ENCODE measurements at places on chromosomes 12 and 14.
A peak's percentile ranks its signal among the peaks of the same experiment; 100 is the strongest.

GRCh38 chr14:90846511-90846910 lies 30.3 kb upstream of the TTC7B start:
- no peak for DNase-seq

- peak; percentile 42 for DNase-seq
These were observed 8.0 kb upstream of the ASB8 start for GRCh38 chr12:48165089-48165981.

DNA sequence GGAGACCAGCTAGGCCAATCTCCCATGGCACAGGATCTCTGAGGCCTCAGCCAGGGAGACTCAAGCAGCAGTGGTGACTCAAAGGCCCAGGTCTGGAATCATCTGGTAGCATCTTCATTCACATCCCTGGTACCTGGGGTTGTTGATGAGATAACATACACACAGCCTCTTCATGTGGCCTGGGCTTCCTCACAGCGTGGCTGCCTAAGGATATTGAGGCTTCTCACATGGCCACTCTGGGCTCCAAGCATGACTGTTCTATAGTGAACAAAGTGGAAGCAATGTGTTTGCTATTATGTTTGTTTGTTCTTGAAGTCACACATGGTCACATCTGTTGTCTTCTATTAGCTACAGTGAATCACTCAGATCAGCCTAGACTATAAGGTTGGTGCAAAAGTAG lies 584.1 kb downstream of the VRK1 start:
- DNase-seq = no peak

GRCh38 chr14:102830474-102831045 lies 53.3 kb downstream of the TRAF3 start:
- no peak for DNase-seq

GRCh38 chr12:116053479-116054200 lies 223.9 kb downstream of the MED13L start:
- peak; percentile 74 for DNase-seq

- DNase-seq = no peak
These were observed 64.4 kb downstream of the PPP1R36 start for GRCh38 chr14:64614166-64614565.

- DNase-seq = no peak
These were observed 82.1 kb upstream of the SSTR1 start for GRCh38 chr14:38125481-38126037.

DNA sequence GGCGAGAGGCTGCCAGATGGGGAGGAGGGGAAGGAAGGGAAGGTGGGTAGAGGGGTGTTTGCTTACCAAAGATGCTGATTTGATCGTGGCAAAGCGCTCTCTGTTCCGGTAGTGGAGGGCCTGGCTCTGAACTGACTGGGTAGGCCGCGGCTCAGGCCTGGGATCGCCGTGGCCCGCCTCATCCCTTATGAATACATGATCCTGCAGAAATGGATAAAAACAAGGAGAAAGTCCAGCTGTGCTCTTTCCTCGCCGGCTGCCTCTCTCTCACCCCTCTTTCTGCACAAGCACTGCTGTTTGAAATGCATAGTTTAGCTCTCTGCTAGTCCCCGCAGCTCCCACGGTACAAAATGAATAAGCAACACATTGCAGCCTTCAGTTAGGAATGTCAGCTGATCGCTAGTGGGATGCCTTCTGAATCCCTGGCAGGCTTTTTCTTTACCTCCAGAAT lies 53.8 kb downstream of the PEBP1 start:
- DNase-seq = no peak

DNA sequence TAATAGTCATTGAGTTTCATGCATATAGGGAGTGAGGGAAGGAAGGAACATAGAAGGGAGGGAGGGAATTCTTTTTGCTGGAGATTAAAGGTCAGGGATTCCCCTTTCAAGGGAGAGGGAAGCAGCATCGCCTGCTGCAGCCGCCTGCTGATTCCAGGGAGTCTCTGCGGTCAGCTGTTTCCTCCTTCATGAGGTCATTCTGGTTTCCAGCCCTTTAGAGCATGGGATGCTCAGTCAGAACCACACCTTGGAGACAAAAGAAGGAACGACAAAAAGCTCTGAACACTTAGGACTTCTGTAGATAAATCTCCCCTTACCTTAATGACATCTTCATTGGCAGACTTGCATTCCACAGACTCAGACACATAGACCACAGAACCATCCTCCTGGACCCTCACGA lies 923.0 kb upstream of the TMEM132C start:
- DNase-seq = no peak

DNA sequence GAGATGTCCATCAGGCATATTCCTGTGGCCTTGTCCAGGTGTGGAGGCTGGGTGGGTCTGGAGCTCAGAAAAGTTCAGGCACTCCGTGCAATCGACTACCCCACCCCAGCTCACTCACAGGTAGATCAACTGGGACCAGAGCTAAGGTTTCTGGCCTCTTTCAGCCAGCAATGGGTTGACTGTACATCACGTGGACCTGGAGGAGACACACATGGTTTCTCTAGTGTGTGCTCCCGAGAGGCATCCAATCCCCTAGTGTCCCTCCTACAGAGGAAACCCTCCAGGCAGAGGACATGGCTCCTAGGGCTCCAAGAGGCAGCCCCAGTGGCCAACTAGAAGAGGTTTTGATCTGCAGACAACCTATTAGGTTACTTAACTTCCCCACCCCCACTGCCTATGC lies 119.5 kb upstream of the RGS6 start:
- no peak for DNase-seq

DNA sequence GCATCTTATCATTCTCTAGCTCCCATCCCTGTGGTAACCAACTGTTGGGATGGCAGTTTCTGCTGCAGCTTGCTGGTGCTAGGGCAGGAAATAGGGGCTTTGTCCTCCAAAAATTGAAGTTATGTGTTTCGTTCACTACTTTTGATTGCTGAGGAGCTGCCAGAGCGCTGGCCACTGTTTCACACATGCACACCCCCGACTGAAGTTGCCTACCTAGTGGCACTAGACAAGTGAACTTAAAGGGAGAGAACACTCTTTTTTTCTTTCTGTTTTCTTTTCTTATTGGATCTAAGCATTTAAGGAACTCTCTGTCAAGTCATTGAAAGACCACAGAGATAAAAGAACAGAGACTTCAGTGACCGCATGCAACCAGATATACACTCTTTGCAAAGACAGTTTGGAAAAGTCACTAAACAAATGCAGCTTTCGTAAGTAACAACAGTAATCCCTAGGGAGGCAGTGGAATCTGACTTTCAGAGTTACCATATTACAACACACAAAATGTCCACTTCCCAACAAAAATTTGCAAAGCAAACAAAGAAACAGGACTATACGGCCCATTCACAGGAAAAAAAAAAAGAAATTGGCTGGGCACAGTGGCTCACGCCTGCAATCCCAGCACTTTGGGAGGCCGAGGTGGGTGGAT lies 12.0 kb downstream of the TFCP2 start:
- DNase-seq = no peak

DNA sequence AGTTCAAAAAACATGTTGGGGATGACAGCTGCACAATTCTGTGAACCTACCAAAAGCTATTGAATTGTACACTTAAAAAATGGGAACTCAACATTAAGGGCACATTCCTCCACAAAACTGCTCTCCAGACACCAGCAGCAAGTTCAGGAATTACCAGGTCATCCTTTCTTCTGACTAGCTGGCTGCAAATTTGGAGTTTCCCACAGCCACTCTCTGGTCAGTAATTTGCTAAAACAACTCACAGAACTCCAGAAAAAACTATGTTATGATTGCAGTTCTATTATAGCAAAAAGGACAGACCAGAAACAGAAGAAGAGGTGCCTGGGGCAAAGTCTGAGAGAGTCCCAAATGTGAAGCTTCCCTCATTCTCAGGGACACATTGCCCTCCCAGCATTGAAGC lies 20.1 kb upstream of the PLEKHD1 start:
- no peak for DNase-seq

DNA sequence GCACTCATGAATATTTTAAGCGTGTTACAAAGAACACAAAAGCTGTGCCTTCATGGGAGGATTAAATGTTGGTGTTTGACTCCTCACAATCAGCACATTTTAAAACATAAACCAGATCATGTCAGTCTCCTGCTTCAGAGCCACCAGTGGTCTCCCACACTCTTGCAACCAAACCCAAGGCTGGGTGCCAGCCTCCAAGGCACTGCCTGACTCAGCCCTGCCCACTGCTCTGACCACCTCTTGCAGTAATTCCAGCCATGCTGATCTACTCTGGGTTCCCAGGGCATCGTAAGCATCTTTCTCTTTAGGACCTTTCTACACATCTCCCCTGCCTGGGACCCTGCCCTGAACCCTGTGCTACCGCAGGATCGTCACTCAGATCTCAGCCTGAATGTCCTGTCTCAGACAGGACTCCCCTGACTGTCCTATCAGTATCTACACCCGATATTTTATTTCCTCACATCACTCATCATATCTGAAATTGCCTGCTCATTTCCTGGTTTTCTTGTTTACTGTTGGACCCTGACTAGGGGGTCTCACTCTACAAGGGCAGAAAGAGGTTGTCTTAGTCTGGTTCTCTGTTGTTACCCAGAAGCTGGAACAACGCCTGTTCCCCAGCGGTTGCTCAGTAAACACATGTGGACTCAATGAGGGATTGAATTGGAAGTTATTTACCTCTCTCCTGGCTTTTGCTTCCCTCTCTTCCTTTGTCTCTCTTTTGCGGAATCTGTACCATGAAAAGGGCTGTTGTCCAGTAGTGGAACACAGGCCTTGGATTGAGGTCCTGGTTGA lies 449.8 kb downstream of the RAD51B start:
- DNase-seq = peak; percentile 86

- no peak for DNase-seq
These were observed 822 bp upstream of the POU6F1 start for GRCh38 chr12:51218607-51219161.

GRCh38 chr14:76514213-76514998 lies 138.5 kb downstream of the ESRRB start:
- DNase-seq = peak; percentile 71

GRCh38 chr12:30967026-30967425 lies 40.5 kb downstream of the TSPAN11 start:
- no peak for DNase-seq

GRCh38 chr12:66036317-66036716 lies 94.2 kb downstream of the LLPH start:
- DNase-seq = no peak

GRCh38 chr12:130204541-130204953 lies 42.3 kb downstream of the FZD10 start:
- DNase-seq = no peak

DNA sequence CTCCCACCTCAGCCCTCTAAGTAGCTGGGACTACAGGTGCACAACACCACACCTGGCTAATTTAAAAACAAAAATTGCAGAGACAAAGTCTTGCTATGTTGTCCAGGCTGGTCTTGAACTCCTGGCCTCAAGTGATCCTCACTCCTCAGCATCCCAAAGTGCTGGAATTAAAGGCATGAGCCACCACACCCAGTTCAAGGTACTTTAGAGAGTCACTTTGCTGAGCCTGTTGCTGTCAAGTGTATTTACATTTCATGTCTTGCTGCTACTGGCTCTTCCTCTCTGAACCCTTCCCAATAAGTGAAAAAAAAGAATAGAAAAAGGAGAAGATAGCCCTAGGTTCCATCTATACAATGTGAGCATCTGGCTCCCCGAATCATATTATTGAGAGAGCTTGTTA lies 38.4 kb downstream of the SLCO1A2 start:
- no peak for DNase-seq

DNA sequence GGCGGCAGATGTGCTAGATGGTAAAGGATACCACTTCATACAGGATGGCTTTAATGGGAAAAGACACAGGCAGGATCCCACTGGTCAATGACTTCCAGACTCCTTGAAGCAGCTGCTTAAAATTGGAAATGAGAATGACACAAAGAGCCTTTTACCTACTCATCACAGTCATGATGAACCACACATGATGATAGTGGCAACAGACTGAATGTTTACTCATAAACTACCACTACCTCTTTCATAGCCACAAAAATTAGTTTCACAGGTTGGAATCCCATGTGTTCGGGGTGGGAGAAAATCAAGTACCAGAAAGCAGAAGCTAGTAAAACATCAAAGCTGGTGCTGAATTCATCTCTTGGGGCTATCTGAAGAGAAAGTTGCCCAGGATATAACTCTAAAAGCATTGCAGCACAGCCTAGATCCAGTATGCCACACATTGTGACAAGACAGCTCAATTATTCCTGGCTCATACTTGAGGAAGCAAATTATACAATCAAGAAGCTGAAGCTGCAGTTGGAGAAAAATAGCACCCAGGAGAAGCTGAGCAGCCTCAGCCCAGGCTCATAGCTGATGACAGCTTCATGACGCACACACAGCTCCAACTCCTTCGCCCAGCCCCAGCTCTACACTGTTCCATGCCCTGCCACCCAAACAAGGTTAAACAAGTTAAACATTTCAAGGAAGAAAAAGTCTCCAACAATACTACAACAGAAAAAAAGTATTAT lies 29.0 kb upstream of the C12orf50 start:
- DNase-seq = no peak

- DNase-seq = peak; percentile 29
These were observed 792.3 kb downstream of the TMEM121 start for GRCh38 chr14:106318700-106319099.

GRCh38 chr12:32201976-32202375 lies 95.3 kb downstream of the BICD1 start:
- no peak for DNase-seq

DNA sequence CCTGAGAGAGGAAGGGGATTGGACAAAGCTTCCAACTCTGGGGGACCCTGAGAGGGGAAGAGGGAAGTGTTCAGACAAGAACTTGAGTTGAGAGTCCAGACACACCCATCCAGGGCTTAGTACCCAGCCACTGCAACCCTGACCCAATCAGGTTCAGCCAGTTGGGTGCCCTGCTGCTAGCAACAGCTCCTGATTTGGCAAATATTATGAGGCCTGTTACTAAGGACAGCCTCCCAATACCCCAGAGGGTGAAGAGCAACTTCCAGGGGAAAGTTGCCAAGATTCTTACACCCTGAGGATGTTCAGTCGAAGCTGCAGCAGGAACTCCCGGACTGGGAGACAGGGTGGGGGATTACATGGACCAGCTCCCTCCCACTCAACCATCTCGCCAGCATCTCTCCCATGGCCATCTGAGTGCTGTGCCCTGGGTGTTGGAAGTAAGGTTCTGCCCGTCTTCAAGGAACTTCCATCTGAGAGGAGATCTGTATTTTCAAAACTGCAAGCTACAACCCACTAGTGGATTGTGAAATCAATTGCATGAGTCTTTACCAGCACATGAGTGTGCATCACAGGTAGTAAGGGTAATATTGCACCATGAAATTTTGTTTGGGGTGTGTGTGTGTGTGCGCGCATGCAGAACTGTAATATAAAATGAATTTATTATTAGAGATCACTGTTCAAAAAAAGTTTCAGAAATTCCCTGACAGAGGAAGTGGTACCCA lies 11.5 kb upstream of the KRT78 start:
- DNase-seq = peak; percentile 82

- DNase-seq = no peak
These were observed 13.9 kb upstream of the HDAC7 start for GRCh38 chr12:47833591-47834012.

DNA sequence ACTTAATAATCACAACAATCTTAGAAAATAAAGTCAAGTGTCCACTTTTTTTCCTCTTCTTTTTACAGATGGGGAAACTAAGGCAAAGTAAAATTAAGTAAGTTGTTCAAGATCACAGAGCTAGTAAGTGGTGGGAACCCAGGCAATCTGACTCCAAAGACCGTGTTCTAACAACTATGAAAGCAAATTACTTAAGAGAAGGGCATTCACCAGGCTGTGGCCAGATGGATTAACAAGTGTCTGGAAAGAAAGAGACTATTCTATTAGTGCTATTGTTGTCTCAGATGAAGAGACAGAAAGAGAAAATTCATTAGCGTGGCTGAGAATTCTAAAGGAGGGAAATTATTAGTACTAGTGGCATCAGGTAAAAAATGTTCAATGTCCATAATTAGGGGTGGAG lies 48.5 kb downstream of the FGD6 start:
- no peak for DNase-seq

Measured in inflammatory macrophage (primary cell).